Muscle of back (tissue), 13 donors: ENCODE measurements at places on chromosomes 16 and 17.

DNA sequence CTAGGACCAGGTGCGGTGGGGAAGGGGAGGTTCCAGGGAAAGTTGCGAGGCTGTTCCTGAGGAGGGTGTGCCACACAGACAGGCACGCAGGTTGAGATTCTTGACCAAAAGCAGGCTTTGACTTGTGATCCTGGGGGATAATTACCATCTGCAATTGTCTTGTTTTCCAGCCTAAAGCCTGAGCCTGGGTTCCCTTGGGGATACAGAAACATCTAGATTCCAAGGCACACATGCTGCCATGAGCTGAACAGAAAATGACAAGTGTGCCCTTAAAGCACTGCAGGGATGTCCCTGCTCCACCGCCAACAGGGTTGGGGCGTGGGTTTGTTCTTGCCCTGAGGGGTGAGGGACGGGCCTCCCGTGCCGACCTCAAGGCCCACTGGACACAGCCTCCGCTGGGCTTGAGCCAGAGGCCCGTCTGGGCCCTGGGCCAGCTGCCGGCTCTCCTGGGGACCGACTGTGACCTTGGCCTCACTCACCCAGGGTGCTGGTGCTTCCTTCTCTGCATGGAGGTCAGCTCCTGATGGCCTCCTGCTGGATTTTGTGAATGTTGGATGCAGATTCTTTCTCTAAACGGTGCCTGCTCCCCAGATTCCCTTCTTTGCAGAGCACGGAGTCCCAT is 14.0 kb downstream of the CA5A start:
- no peak for DNase-seq

- no peak for DNase-seq
Observed at GRCh38 chr17:47621293-47622179, 28.2 kb upstream of the KPNB1 start.

DNA sequence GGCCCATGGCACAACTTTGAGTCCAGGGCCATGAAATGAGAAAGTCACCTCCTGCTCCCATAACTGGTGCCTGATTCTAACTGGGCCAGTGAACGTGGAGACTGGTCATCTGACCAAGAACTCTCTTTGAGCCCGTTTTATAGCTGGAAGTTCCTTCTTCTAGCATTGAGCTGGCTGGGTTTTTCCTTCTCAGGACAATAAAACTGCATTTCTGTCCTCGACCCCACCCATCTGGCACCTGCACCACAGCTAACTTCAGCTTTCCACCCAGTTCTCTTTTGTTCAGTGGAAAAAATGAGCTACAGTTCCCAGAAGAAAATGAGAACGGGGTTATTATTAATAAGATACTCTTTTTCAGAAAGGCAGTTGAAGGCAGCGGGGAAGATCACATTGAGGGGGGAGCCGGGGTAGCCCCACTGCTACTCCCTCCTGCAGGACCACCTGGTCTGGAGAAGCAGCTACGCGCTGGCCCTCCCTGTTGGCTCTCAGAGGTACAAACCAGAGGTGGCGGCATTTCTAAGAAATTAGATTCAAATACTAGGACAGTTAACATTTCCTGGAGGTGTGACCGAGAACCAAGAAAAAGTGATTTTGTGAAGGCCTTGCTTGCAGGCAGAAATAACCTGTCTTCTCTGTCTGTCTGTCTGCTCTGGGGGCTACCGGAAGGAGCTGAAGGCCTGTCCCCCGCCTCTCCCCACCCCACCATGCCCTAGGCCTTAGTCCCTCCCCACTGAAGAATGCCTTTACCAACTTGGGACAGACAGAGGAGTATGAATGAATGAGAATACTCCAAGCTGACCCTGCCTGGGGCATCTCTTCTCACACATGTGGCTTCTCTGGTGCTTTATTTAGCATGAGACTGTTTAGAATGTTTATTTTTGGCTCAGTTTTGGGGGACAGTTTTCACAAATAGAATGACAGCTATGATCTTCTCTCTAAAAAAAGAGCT is 123.9 kb downstream of the XYLT1 start:
- DNase-seq = peak; percentile 62

DNA sequence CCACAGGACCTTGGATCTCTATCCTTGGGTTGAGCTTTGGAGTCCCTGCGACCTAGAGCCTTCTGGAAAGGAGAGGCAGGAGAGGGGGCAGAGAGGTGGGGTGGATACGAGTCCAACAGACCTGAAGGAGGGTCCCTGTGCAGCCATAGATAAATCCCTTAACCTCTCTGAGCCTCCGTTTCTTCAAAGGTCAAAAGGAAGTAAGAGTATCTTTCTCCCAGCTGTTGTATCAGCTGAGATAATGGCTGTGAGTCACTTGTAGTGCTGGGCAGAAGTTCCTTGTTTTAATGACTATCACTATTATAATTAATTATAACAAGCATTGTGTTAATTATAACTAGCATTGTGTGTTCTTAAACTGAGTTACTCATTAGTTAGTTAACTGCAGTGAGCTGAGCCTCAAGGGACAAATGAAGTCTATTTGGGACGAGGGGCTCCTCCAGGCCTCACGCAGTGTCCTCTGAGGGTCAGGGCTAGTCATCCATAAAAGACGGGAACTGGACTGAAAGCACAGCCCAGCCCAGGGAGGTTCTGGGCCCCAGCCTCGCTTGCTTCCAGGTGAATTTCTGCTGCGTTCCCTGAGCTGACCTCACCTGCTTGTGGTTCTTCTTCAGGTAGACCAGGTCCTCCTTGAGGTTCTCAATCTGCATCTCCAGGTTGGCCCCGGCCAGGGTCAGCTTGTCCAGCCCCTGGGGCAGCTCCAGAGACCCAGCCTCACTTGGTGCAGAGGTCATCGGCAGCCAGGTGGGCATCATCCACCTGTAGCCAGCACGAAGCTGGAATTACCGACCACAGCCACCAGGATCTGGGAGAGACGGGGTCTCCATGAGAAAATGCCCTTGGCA is 5.7 kb upstream of the KRT17 start:
- no peak for DNase-seq

DNA sequence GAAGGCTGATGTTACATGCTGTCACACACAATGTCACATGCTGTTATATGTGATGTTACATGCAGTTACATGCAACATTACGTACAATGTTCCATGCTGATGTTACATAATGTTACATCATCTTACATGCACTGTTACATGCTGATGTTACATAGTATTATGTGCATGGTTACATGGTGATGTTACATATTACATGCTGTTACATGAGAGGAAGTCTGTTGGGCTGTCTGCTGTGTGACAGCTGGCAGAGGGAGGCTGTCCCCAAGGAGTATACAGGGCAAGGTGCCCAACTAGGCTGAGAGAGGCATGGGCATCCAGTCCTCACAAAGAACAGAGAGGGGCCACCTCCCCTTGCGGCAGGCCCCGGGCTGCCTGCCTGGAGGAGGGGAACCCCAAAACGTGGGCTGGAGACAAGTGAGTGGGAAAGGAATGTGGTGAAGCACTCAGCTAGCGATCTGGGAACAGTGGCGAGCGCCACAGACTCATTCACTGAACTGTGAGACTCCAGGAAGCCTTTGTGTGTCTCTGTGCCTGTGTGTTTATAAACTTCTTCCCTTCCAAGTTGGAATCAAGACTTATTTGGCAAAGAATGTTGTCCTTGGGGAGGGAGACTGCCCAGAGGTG is 30.6 kb downstream of the TMEM92 start:
- DNase-seq = no peak

GRCh38 chr17:17971431-17972125 is 622 bp downstream of the TOM1L2 start:
- DNase-seq = no peak

DNA sequence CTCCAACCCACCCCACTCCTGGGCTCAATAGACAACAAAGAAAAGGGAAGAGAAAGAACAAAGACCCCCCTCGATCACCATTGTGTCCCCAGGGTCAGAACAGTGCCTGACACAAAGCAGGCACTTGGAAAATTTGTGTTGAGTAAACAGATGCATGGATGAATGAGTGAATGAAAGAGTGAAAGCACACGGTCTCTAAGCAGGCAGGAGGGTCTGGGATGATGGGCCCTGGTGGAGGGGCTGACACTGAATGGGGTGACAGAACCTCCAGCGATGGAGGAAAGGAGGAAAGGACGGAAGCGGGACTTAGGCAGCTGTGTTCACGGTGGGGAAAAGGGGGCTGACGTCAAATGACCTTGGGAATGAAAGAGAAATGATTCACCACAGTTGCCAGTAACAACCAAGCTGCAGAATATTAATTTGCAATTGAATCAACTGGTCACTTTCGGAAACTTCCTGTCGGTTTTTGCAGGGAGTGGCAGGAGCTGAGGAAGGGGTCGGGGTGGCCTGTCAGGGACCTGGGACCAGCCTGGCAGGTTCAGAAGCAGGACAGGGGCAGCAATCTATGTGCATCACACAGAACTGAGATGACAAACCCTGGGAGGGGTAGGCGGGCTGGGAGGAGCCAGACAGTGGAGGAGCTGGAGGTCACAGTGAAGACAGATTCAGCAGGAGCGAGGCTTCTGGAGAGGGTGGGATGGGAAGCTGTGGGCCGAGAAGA is 6.7 kb upstream of the GAST start:
- no peak for DNase-seq

DNA sequence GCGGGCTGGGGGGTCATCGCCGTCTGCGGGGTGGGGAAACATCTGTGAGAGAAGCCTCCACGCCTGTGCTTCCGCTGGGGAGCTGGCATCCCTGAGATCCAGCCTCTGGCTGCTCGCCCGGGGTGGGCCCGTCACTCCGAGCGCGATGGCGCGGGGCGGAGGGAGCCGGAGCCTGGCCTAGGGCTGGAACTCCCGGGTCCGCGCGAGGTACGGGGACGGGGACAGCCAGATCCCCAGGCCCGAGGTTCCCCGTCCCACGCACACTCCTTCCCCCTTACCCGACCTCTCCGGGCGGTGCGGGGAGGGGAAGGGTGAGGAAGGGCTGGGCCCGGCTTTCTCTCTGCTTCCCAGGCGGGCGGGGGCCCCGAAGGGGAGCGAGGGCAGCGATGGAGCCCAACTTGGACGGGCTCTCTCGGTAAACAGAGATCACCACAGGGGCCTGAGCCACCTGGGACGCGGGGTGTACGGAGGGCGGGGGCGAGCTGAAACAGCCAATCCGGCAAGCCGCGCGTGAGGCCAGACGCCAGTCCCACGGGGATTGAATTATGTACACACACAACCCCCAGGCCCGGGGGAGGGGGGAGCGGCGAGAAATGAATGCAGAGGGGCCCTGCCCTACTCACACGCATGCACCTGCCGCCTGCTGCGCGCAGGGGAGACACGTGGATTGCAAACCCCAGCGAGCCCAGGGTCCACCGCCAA is at the start of gene SLC16A11:
TSS of gene SLC16A11 (minus strand) at position 596 of the 702 bp plus-strand sequence. CDS start at position 17, 579 bp downstream.
- no peak for DNase-seq

GRCh38 chr17:41836550-41837196 is 641 bp upstream of the NT5C3B start:
- no peak for DNase-seq

DNA sequence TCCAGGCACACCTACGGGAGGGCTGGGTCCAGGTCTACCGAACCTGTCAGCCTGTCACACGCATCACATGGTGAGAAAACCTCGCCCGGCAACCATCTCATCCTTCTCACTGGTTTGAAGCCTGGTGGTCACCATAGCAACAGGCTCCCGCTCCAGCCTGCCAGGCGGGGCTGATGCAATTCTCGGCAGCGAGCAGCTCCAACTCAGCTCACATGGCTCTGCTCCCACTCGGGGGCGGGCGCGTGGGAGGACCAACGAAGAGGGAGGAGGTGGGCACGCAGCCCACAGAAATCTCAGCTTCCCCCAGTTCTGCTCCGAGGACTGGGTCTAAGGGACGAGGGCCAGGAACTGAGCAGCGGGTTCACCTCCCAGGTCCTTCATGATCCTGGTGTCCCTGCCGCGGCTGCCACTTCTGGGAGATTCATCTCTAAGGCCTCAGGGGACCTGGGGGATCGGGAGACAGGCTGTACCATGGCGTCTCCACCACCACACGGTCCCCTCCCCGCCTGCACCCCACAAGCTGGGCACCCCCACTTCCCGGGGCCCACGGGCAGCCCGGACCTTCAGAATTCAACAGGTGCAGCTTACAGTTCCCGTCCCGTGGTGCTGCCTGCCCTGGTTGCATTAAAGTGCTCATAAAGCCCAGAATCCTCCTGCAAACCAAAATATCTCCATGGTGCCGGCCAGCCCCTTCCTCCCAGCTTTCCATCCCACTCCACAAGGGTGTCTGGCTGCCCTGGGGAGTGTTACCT is 25.8 kb downstream of the ABR start:
- DNase-seq = peak; percentile 35
